ENCODE measurements at places on chromosomes 1 and 21. TPM values are rescaled to one million over a fixed set of nuclear protein-coding genes. Genes with fewer than 3 reads are reported as not detected.

The ANGPTL3 gene
- total RNA-seq = not detected

The OR6N1 gene
- not detected for total RNA-seq

The ADORA3 gene
- not detected for total RNA-seq

The ARMH1 gene
- 0.57 TPM for total RNA-seq

The FH gene
- total RNA-seq = 56.7 TPM

The LAMB3 gene
- total RNA-seq = 1,978 TPM

The ALG6 gene
- 19.1 TPM for total RNA-seq

The CA6 gene
- not detected for total RNA-seq

The UBL4B gene
- total RNA-seq = not detected

The LRP8 gene
- 6.6 TPM for total RNA-seq

The ETNK2 gene
- 51.6 TPM for total RNA-seq

The PLEKHO1 gene
- 5.8 TPM for total RNA-seq

The EDARADD gene
- 10.0 TPM for total RNA-seq

The CCDC190 gene
- not detected for total RNA-seq

The ERVH48-1 gene
- total RNA-seq = not detected

The ZMYM4 gene
- total RNA-seq = 38.4 TPM

The HFM1 gene
- total RNA-seq = not detected

The C1orf167 gene
- not detected for total RNA-seq

The BLACAT1 gene
- 0.68 TPM for total RNA-seq

The CCDC27 gene
- total RNA-seq = not detected

The PROK1 gene
- not detected for total RNA-seq

The RHD gene
- total RNA-seq = not detected

The OR10J1 gene
- total RNA-seq = not detected

The DYRK1A gene
- 75.5 TPM for total RNA-seq

The FCRLB gene
- total RNA-seq = 0.85 TPM

The PYHIN1 gene
- not detected for total RNA-seq

The SCNM1 gene
- 24.1 TPM for total RNA-seq

The UTS2 gene
- total RNA-seq = 0.21 TPM

The RYR2 gene
- total RNA-seq = not detected

The AMY1B gene
- not detected for total RNA-seq

The FAM72D gene
- not detected for total RNA-seq

The LCE1D gene
- not detected for total RNA-seq

The SLC30A7 gene
- 37.6 TPM for total RNA-seq

The CYB5RL gene
- 4.1 TPM for total RNA-seq

The LAPTM5 gene
- under 0.01 TPM for total RNA-seq

The KCNJ9 gene
- total RNA-seq = under 0.01 TPM

The PRR9 gene
- total RNA-seq = 2.1 TPM

All from nasal cavity respiratory epithelium epithelial cell of viscerocranial mucosa (primary cell).